ENCODE measurements at places on chromosomes 5 and 9.
A peak's percentile ranks its signal among the peaks of the same experiment; 100 is the strongest.

GRCh38 chr9:137163365-137163715 is 6.5 kb downstream of the LRRC26 start:
- no peak for DNase-seq

DNA sequence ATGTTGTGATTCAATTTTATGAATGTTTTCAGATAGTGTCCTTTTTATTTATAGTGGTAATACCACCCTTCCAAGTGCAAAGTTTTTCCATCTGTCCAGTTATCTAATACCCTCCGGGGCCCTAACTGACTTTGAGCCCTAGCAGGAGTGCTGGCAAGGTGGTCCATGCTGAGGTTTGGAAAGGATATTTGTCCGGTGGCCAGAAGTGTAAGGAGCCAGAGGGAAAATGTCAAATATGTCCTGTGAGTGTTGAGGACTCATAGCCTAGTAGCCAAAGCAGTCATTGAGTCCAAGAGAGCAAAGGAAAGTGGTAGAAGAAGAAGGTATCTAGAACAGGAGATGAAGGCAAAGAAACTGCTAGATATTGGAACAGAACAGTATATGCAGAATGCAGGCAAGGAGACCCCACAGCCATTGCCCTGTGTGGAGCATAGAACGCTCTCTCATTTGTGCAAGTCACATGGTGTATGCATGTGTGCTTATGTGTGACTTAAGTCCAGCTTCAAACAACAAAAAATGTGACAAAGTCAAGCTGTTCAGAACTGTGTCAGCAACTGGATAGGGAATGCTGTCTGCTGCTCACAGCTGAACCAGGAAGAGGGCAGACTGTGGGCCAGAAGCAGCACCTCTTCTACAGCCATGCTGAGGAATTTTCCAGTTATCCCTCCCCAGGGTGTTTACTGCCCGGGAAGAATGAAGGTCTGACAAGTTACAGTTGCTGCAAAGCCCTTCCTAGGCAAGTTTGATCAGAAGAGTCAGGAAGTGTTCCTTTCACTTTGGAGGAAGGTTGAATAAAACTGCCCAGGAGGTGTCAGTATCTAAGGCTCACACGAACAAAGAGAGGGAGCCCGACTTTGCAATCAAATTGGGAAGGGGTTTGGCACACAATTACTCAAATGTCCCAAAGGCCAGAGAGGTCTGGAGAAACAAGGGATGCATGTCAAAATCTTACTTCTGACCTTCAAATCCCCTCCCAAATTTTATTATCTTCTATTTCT is 463.3 kb upstream of the DMAC1 start:
- DNase-seq, result no peak

DNA sequence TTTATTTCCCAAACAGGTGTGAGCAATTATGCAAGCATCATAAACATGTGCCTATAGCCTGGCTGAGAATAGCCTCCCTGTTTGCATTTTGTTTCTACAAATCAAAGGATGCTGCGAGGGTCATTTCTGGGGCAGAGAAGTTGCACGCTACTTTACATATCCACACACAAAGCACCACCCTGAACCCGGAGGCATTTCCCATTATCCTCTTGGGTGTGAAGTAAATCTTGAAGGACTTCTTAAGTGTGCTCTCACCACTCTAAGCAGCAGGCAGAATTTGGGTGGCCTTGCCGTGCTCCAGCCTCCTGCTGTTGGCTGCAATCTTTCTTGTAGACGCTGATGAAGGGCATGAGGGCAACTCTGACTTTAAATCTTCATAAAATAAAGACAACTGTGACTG is 124.0 kb upstream of the TLE4 start:
- no peak for DNase-seq

DNA sequence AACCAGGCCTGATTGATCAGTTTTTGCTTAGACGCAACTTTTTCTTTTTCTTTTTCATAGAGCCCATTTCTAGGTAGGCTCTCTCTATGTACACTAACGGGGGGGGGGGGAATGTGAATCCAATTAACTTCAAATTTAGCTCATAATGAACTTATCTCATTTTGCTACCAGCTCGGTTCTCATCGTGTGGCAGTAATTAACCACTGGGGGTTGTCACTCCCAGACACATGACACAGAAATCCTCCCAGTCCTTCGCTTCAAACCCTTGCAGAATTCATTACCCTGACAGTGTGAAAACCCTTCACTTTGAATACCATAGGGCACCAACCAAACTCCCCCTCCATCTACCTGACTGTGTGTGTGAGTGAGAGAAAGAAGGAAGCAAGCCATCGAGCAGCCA is 144.2 kb downstream of the PAX5 start:
- DNase-seq, result no peak

GRCh38 chr5:39169081-39169480 is 50.3 kb downstream of the FYB1 start:
- no peak for DNase-seq

- no peak for DNase-seq
These were observed 22.5 kb upstream of the PTPN3 start for GRCh38 chr9:109520475-109521132.

DNA sequence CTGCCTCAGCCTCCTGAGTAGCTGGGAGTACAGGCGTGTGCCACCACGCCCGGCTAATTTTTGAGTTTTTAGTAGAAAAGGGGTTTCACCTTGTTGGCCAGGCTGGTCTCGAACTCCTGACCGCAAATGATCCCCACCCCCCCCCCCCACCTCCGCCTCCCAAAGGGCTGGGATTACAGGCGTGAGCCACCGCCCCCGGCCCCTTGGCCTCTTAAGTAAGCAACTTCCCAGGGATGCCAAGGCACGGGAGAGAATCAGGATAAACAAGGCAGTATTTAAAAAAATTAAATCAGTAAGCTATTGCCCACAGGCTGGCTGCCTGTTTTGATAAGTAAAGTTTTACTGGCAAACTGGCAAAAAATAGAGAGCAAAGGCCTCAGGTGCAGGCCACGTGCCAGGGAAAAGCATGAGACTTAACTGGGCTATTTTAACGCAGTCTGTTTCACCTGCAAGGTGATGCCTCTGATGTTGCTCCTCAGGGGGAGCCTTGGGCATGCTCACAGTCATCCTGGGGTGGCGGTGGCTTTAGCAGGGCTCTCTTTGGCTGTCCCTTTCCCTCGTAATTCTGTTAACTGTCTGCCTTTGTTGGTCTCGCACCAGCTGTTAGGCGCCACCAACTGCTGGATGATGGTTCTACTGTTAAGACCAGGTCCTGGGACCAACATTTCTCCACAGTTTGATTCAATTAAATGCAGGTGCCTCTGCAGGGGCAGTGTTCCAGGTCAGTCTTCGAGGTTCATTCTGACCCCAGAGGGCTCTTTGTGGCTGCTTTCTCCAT is 19.4 kb upstream of the RNF130 start:
- DNase-seq, result no peak

DNA sequence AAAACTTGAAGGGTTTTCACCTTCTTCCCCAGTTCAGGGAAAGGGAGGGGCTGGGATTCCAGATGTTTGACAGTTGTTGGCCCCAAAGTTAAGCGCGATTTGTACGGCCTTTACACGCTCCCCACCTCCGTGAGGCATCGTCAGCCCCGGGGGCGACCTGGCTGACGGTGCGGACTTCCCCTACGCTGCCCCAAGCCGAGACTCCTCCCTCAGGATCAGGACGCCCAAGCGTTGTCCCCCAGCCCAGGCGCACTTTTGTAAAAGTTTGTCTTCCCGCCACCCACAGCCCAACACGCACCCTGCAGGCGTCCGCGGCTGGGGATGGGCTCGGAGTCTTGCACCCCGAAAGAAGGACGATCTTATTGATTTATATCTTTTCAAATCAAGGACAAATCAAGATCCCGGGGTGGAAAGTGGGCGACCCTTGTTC is 713 bp downstream of the MOB3B start:
- peak; percentile 23 for DNase-seq

GRCh38 chr5:149860801-149861322 is 83.7 kb downstream of the PDE6A start:
- DNase-seq, result peak; percentile 8

DNA sequence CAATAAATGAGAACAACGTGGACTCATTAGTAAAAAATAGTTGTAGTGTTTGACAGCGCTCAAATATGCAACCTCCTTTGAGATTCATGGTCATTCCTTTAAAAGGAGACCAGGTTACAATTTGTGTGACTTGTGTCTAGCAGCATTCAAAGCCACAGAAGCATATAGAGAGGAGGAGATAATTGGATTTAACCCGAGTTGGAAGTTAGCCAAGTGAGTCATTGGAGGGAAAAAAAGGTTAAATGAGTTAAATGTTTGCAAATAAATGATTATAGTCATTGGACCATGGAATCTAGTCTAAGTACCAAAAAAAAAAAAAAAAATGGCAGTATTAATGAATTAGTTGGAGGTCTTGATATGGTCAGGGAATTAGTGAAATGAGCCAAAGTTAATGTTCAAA is 90.9 kb downstream of the ITGA1 start:
- no peak for DNase-seq

DNA sequence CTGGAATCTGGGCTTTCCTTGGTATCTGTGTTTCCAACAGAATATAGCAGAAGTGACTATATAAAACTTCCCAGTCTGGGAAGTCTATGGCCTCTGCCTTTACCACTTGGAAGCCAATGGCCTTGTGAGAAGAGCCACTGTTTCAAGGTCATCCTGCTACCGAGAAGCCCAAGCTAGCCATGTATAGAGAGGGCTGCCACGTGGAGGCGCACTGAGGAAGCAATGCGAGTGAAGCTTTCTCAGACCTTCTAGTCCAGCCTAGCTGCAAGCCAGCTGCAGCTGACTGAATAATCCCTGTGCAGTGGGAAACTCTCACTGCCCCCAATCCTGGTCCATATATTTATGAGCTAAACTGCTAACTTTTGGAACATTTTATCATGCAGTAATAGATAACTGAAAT is 661.8 kb upstream of the RIOK2 start:
- no peak for DNase-seq

GRCh38 chr5:72498284-72498683 is 8.9 kb downstream of the ZNF366 start:
- DNase-seq, result no peak

GRCh38 chr9:105269593-105269992 is 25.1 kb downstream of the SLC44A1 start:
- no peak for DNase-seq

DNA sequence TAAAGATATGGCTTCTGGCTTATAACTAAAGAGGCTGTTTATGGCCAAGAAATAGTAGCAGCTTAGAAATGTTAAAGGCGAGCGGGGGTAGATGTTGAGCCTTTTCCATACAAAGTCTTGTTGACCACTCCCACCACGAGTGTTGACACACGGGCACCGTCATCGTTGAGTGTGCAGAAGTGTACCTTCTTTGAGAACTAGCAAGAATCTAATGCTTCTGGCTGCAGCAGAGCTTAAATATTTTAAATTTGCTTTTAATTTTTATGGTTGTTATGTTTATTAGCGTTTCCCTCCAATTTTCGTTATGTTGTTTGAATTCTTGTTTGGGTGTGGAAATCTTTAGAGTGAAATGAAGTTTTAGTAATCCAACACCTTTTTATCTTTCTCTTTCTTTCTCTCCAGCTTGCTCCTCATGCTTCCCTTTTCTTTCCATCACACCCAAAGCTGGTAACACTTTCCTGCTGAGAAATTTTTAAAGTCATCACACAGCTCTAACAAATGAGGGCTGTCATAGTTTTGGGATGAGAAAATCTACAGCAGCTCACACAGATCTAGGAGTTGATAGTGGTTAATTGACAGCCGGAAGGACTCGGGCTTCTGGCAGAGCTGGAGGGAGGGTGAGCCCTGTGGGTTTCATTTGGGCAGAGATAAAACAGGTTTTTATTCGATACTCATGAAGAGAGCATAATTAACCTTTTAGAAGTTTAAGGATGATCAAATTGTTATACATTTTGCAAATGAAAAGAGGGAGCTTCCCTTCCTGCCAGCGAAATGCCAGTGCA is 120.1 kb upstream of the ZNF608 start:
- no peak for DNase-seq

DNA sequence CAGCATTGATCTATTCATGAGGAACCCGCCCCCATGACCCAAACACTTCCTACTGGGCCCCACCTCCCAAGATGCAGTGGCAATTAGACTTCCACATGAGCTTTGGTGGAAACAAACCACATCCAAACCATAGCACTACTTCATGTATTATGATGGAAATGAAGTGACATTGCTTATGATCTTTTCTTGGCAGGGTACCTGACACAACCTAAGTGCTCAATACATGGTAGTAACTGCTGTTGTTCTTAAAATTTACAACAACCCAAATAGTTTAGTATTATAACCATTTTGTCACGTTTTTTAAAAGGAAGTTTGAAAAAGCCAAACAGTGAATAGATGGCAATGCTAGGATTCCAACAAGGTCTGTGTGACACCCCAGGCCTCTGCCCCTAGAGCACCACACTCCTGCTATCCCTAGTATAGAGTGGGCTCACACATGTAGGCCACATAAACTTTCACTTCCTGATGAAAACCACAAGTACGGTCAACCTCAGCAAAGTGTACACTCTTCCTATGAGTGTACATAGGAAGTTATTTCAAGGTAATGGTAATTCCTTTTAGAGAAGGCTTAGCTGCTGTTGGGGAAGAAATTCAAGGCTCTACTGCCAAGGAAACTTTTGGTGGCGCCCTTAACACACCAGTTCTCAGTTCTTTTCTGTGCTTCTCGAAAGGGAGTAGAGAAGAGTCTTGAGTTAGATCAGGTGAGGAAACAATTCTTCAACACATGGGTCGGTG is 97.6 kb downstream of the ARSB start:
- no peak for DNase-seq

DNA sequence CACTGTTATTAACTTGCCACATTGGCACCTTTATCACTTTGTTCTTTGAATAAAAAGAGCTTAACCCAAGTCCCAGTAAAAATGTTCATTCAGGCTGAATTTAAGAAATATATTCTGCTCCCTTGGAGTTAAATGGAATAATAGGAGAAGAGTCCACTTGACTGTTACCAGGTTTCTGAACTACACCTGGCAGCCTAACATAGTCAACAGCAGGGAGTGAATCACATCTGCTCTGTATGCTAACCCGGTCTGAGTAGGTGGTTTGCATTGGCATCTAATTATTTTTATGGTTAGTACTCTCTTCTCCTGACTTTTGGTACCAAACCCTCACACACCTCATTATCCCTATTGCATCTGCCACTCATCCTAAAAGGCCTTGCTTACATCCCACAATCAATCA is 86.7 kb downstream of the STK32A start:
- DNase-seq, result no peak

DNA sequence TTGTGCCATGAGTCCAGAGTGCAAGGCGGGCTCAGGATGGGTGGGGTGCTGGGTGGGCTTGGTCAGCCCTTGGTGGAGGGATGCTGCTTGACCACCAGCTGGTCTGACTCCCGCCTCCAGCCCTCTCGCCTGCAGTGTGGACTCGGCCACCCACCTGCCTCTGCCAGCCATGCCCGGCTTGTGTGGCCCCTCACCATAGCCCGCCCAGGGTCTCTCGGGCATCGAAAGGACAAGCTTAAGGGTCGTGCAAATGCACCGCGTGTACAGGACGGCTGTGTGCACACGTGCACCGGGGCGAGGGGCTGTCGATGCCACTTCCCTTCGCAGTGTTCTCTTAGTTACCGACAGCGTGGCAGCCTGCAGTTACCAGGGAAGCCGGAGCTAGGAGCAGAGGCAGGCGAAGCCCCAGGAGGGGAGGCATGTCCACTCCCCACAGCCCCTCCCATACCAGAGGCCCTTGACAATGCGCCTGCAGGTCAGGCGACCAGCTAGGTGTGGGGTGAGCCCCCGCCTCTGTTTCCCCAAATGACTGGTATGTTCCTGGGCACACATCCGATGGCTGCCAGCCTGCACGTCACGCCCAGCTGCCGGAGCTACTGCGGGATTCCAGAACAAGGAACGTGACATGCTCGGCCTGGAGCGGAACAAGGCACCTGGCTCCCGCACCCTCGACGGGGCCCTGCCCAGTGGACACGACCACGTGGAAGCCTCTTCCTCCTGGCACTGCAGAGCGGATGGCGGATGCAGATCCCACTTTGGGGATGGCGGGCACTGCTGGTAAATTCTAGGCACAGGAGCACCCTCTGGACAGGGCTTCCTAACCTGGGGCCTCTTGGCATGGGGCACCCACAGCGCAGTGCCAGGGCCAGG is 7.8 kb downstream of the LCN9 start:
- DNase-seq, result no peak

Measured in effector memory CD8-positive, alpha-beta T cell (primary cell).